Stimulated activated CD4-positive, alpha-beta T cell treated with anti-CD3 and anti-CD28 coated beads, Interleukin-15, amount 100 ng/mL, for 48 hours (primary cell): ENCODE measurements at places on chromosomes 12 and 14.

DNA sequence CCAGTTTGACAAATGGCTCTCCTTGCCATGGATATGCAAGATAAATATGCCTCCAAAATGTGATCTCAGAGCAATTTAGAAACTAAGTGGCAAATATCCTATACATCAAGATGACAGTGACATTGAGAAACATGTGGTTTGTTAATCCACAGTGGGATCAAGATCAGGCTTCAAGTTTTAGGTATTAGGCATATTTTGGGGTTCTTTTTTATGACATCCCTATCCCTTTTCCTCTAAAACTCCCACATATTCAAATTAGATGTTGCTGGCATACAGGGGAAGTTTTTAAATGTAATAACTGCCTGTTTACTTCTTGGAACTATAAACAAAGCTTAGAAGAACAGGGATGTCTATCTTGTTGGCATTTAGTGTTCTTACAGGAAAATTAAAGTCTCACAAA is 179.4 kb downstream of the CRADD start:
- DNase-seq, result no peak

- no peak for DNase-seq
Observed at GRCh38 chr12:563250-563781, 99.9 kb downstream of the NINJ2 start.

GRCh38 chr14:61037215-61037614 is 56.2 kb downstream of the SLC38A6 start:
- no peak for DNase-seq

- no peak for DNase-seq
Observed at GRCh38 chr12:48198672-48198971, 4.5 kb downstream of the OR10AD1 start.

DNA sequence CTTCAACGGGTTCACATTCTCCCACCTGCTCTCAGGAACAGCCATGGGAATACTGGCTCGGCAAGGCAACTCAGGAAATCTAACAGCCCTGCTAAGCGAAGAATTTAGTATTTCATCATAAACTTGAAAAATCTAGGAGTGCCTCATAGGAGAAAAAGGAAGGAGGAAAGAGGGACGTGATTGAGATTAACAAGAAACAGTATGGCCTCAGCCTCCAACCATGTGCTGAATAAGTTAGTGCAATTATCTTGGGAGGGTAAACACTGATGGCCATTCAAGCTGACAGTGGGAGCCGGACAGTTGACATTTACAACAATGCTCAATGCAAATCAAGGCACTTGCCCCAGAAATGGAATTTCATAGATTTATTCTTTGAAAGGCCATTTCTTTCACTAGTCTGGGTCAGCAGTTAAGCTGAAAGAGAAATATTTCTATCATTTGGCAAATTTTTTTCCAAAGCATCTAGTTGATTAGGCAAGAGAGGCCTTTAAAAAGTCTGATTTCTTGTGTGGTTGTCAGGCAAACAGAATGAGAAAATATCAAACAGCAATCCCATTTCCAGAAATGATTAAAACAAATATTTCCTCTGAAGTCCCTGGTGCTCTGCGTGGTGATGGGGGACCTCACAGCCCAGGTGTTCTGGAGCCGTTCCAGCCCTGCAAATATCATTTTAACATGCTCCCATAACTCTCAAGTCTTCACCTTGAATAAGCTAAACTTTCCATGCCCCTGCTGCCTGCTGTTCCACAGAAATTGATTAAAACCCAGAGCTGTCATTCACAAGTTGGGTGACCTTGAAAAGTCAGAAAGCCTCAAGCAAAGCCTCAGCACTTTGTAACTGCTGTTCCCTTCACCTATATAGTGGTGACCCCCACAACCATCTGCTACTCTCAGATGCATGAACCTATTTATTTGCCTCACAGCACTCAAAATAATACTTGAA is 121.6 kb downstream of the PHLDA1 start:
- DNase-seq, result no peak
